ENCODE measurements at places on chromosomes 4 and X.
A peak's percentile ranks its signal among the peaks of the same experiment; 100 is the strongest.

DNA sequence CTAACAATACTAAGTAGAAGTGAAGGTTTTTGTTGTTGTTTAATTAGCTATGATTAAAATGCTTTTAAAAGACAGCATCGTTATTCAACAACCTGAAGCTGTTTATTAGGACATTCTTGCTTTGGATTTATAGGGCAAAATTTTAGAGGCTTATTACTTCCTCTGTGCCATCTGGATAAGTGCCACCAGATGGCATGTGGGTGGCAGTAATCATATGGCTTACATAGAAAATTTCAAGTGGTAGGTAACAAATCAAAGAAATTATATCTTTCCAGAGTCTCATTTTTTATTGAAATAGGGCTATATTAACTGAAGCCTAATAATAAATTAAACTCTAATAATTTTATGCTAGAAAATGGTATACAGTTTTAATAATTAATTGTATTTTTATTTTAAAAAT lies 83.3 kb upstream of the HTR2C start:
- no peak for DNase-seq

DNA sequence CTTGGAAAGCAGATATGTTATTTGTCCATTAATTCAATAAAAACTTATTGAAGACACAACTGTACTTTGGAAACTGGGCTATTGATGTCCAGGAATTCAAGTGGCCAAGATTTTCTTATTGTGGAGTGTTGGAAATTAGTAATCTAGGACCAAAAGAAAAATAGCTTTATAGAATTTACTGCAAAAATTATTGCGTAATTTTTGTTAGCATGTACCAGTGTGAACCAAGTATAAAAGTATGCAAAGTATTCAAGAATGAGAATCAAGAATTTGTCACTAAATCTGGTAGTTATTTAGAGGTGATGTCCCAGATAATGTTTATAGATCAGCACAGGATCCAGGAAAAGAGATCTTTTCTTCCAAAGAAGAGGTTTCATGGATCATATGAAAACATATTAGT lies 468.9 kb upstream of the CTSO start:
- no peak for DNase-seq

DNA sequence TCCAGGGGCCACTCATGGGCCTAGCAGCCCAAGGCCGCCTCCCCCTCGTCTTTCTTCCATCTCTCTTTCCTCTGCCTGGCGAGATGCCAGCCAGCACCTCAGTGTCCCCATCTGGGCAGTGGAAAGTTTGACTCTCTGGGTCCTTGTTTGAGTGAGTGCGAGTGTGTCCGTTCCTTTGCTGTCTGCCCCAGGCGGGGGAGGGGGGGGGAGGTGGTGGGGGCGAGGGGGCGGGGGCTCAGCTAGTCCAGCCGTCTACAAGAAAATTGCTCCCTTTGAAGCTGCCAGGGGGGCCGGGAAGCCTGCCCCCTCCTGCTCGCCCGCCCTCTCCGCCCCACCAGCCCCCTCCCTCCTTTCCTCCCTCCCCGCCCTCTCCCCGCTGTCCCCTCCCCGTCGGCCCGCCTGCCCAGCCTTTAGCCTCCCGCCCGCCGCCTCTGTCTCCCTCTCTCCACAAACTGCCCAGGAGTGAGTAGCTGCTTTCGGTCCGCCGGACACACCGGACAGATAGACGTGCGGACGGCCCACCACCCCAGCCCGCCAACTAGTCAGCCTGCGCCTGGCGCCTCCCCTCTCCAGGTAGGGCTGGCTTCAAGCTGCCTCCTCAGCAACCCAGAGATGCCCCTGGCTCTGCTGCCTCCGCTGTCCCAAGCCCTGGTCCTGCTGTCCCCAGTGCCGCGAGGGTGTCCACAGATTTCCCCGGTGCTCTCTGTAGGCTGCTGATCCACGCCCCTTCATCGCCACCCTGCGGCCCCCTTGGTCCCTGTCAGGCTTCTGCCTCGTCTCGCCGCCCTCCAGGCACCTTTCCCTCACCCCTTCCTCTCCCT lies at the start of gene BGN:
BGN (plus strand) TSS at position 440 of the 821 bp plus-strand sequence. CDS start 9,652 bp downstream, outside the sequence.
- DNase-seq, result no peak

DNA sequence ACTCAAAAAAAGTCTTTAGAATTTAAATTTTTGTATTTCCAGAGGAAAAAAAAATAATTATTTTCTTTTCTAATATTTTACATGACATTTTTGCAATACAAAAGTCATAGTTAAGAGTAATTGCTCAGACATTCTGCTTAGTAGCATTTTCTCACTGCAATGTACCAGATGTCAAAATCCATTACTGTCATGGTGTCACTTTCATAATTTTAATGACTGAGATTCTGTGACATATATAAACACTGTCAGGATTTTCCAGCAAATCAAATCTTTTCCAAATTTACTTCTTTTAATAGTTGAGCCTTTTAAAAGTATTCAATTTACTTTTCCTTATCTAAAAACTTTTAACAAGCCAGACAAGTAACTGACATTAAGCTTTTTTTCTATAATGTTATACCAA lies 422.7 kb downstream of the GRIA2 start:
- no peak for DNase-seq

- no peak for DNase-seq
Observed at GRCh38 chr4:3413217-3413671, 28.5 kb upstream of the HGFAC start.

DNA sequence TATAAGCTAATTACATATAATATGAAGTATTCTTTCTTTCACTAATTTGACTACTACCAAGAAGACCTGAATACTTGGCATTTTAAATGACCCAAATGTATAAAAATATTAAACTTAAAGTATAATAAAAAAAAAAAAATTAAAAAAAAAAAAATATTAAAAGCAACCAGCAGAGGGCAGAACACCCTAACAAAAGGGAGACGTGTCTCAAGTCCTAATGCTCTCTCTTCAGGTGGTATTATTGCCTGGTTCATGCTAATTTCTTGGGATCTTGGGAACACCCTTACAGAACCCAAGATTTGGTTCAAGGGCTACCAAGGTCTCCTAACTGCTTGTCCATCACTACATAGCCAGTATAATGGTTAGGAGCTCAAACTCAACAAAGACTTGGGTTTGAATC lies 754.8 kb downstream of the RAB28 start:
- DNase-seq, result no peak

DNA sequence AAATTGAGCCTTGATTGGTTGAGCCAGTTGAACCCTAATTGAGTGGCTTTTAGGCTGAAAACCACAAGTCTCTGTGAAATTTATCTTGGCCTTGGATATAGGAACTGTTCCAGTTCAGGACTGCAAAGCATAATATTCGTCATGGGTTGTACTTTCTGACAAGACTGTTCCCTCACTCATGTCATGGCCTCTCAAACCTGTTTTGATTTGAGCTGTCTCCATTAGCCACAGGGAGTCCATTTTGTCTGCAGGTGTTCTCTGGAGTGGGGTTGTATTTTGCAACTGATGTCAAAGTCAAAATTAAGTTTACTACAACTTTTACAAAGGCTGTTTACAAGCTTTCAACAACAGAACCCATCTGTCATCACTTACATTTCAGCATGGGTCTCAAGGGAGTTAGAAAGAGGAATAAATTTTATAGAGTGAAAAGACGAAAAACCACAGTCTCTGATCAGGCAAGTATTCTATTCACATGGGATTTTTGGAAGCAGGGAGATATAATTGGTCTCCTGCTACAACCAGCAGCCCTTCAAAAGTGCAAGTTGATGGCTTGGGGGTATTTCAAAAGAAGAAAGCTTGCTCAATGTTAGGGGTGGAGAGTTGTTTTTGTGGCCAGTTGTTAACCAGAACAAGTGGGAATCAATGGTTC lies 1716.3 kb downstream of the C4orf33 start:
- no peak for DNase-seq

DNA sequence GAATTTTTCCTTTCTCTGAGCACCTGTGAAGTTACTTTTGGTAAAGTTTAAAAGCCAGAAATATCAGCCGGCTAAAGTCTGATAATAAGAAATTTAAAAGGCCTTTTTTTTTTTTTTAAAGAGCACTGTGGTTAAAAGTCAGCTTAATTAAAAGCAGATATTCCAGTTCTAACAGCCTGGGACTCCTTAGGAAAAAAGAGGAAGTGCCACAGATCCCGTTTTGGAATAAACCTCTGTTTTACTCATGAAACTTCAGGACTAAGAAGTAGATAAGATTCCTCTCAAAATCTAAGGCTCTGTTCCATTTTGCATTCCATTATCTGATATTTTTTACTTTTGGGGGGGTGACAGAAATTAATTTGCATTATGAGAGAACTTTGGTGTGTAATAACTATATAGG lies 37.8 kb downstream of the ABCB7 start:
- DNase-seq, result no peak

GRCh38 chrX:52425775-52426174 lies 57.0 kb downstream of the XAGE2 start:
- DNase-seq, result no peak

GRCh38 chrX:83416273-83416672 lies 91.8 kb upstream of the POU3F4 start:
- peak; percentile 6 for DNase-seq

DNA sequence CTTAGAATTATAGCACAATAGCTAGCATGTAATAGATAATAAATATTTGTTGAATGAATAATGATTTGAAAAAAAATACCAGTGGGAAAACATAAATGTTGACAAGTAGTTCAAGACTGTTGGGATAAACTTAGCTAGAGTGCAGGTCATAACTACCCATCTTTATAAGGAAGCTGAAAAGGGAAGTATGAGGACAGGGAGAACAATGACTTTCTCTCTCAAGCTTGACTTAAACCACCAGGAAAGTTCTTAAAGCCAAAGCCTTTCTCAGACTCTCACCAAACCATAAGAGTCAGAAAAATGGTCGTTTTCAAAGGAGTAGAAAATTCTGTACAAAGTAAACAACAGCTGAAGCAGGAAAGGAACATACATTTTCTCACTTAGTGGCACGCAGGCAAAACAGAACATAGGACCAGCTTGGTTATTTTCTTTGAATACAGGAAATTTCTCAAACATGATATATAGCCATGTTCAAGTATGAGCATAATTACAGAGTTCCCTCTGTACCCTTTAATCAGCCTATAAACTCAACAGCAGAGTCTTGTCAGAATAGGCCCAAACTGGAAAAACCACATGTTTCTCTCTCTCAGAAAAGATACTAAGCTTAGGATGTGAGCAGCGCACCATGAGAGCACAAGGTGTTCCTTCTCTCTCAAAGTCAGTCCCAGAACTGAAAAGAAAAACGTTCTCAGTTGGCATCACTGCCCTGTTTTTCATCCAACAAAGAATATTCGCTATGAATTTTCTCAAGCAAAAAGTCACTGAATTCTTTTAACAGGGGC lies 28.7 kb downstream of the MAPK10 start:
- no peak for DNase-seq

DNA sequence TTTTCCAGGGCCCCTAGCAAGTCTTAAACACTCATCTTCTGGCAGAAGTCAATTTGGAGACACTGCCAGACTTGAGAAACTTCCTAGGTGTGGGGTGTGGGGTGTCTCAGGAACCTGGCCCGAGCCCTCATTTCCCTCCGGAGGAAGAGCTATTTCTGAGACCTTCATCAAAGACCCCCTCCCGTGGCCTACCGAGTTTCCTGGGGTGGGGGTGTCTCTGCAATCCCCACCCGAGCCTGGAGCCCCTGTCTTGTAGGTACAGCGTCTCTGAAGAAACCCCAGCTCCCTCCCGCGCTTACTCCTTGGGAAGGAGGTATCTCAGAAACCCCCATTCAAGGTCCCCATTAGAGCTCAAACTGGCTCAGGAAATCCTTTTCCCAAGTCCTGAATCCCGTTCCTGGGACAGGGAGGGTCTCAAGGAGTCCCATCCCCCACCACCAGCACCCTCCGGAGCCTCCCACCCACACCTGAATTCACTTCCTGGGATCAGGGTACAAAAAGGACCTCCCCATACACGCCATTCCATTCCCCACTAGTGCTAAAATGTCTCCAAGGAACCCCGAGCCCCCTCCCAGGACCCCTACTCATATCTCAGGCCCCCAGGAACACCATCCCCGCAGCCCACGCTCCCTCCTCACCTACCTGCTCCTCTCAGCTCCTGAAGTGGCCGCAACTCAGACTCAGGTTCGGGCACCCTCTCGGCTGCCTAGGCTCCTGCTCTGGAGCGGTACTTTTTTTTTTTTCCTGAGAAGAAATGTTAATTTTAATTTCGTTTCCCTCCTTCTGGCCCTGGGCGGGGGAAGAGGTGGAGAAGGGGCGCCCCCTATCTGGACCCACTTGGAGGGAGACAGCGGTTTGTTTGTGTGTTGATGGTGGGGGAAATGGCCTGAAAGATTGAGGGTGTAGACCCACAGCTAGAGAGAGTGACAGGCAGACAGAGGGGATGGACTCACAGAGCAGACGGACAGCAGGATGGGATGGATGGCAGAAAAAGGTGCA lies 1.1 kb downstream of the SLC38A5 start:
- peak; percentile 68 for DNase-seq

DNA sequence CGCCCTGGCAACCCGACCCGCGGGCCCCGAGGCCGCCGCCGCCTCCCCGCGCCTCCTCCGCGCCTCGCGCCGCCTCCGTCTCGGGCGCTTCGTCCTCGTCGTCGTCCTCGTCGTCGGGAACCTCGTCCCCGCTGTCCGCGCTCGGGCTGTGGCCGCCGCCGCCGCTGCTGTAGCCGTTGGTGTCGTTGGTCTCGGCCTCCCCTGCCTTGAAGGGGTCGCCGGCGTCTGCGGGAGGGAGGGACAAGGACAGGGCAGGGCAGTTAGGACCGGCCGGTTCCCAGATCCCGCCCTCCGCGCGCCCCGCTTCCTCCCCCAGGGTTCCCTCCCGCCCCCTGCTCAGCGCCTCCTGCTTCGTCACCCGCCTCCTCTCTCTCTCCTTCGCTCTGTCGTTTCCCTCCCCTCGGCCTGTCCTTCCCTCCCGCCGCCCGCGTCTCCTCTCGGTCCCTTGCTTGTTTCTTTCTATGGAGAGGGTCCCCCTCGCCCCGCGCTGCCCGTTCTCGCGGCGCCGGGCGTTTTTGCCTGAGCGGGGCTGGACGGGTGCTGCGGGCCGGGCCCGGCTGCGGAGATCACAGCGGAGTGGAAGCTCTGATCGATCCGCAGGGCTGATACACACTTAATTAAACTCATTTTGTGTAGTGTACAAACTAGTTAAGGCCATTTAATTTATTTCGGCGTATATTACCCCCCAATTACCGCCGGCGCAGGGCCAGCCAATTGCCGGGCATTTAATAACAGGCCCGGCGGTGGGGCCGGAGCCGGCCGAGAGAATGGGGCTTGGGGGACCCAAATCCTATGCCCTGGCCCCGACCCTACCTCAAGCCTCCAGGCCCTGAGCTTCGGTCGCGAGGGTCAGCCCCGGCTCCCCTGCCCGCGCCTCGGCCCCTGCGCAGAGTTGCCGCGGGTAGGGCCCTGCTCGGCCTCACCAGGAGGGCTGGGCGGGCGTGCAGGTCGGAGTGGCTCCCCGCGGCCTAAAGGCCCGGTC lies 2.4 kb downstream of the NKX1-1 start:
- no peak for DNase-seq

DNA sequence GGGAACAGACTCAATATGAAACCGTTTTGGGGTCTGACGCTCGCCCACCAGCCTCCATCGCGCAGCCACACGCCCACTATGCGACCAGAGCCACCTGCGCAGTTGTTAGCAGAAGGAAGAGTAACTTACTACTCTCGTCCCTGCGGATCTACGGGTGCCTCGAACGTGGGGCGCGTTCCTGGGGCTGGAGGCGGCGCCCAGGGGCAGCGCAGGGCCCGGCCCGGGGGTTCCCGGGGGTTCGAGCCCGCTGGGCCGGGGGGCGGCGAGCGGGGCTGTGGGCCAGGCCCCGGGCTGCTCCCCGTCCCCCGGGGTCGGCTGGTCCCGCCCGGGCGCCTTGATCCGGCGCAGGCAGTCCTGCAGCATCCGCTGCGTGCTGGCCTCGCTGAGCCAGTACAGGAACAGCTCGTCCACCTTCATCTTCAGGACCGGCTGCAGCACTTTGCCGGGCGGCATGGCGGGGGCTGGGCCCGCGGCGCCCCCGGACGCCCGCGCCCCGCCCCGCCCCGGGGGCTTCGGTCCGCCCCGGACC lies 404 bp downstream of the PPP2R3B start:
- peak; percentile 39 for DNase-seq

- no peak for DNase-seq
Observed at GRCh38 chr4:34250562-34250961, 1993.8 kb downstream of the ARAP2 start.

All from activated CD4-positive, alpha-beta T cell treated with anti-CD3 and anti-CD28 coated beads, Interleukin-10, Interleukin-2, amounts not matched to agents 100 ng/mL and 50 ng/mL, durations not matched to agents 16 hours and 8 hours (primary cell).